ENCODE measurements at places on chromosomes 3 and 15.

GRCh38 chr3:61772456-61772855 lies 211.1 kb downstream of the PTPRG start:
- DNase-seq = no peak

- DNase-seq = no peak
These were observed 137.9 kb downstream of the NEO1 start for GRCh38 chr15:73190189-73190601.

DNA sequence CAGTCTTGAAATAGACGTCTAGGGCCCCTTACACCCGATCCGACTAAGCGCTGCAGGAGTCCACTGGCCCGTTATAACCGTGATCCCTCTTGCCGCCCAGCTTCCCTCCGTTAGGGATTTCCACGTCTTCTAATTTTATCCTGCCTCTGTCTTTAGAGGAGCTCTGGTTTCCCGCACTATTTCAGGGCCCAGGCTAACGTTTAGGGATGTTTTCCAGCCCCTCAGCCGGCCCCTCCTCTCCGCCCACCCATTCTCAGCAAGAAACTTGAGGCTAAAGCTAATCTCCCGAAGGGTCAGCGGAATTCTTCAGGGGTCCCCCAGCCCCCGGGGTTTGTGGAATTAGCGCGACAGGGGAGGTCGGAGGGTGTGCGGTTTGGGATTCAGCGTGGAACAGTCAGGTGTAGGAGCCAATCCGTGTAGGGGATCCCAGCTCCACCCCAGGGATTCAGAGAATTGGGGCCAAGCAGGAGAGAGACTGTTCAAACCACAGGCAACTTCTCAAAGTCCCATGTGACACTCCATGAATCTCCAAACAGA lies 1.6 kb downstream of the PTX3 start:
- no peak for DNase-seq

GRCh38 chr3:150433347-150433746 lies 25.2 kb downstream of the TSC22D2 start:
- DNase-seq = no peak

DNA sequence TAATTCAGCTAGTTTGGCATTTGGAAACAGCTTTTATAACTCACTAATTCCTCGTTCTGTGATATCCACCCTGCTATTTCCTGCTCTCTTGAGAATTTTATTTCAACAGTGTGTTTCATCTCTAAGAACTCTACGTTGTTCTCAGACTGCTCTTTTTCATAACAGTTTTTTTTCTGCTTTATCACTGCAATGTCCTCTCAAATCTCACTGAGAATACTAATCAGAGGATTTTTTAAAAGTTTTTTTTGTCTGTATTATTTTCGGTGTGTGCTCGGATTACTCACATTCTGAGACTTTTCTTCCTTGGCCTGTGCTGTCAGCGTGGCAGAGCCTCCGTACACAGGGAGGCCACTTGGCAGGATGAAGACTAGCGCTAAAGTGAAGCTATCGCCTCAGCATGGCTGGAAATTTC lies 59.4 kb upstream of the NEO1 start:
- DNase-seq = no peak

DNA sequence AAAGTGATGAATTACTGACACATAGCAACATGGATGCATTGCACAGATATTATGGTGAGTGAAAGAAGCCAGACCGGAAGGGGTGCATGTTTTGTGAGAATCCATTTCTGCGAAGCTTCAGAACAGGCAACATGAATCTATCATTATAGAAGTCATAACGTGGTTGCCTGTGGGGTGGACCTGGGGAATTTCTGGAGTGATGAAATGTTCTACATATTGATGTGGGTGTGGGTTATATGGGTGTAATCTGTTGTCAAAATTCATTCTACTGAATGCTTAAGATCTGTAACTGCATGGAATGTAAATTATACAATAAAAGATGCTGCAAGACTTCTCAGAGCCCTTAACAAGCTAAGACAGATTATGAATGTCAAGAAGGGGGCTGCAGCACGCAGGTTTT lies 25.2 kb upstream of the TSPAN3 start:
- DNase-seq = no peak

DNA sequence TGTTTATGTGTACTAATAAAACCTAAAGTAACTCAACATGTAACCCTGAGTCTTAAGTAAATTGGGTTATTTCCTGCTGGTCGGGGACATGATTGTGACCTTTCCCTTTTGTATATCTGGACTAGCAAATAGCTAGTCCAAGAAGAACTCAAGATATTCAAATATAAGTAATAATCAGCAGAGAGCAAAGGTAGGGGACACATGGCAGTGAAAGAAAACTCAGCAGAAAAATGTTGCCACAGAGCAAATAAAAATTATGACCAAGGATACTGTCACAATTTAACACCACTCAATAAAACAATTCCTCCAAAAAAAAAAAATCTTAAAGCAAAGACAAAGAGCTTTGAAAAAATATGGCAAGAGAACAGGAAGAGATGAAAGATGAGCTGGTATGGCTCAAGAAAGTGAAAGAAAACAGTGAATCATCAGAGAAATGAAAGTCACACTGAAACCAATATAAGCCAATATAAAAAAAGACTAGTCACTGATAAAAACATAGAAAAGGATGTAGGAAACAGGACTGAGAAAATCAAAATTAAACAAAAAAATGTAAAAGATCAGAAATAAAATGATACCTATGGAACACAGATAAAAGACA lies 43.4 kb downstream of the HLTF start:
- DNase-seq = no peak

Data from stimulated activated CD8-positive, alpha-beta memory T cell treated with anti-CD3 and anti-CD28 coated beads, Interleukin-4, amount 100 ng/mL, for 24 hours (primary cell).